ENCODE measurements at places on chromosomes 2 and 18.
A peak's percentile ranks its signal among the peaks of the same experiment; 100 is the strongest.

DNA sequence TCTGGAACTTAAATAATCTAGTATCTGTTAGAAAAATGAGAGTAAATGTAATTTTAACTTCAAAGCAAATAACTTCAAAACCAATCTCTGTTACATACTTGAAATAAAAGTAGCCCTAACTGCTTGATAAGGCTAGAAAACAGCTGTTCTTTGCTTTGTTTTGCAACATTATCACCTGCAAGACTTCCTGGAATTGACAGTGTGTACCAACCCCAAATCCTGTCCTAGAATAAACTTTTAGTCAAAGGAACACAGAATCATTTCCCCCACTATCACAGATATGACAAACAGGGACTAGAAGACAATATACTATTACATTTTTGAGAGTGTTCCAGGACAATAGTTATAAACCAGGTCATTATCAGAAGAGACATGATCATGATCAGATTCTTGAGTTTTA is 105.3 kb upstream of the PGAP1 start:
- DNase-seq, result no peak

GRCh38 chr2:234368861-234369261 is 128.0 kb downstream of the ARL4C start:
- DNase-seq, result peak; percentile 23

- DNase-seq, result no peak
Measured at GRCh38 chr2:120908314-120908975, 172.8 kb downstream of the GLI2 start.

DNA sequence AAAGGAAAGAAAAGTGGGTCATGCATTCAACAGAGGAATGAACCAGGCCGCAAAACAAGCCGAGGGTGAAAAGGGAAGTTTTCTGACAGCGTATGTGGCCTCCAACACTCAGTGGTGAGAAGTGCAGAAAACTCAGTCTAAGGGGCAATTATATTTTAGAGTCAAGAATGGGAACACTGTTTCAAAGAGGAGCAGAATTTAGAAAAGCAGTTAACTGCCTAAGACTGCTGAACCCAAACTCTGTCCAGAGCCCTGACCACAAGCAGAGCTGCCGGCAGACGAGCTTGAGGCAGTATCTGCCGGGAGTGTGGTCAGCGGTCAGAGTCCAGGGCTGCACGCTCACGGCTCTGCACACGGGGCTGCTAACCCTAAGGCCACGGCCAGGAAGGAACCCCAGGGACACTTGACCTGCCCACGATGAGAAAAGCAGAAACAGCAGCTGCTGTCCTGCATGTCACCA is 347.0 kb upstream of the ID2 start:
- DNase-seq, result no peak

- no peak for DNase-seq
Measured at GRCh38 chr18:7174344-7175095, 56.4 kb upstream of the LRRC30 start.

Data from astrocyte (in vitro differentiated cells and primary cell).